ENCODE measurements at places on chromosomes 7 and 10. TPM values are rescaled to one million over a fixed set of nuclear protein-coding genes. Genes with fewer than 3 reads are reported as not detected.

- no peaks in the 10 kb centered on the region for H3K27me3 ChIP-seq
- no peak for DNase-seq
- H3K27ac ChIP-seq, result no peak overlapping the region
- H3K36me3 ChIP-seq, result no peaks in the 10 kb centered on the region
Measured at GRCh38 chr10:104937567-104937966, 296.5 kb downstream of the SORCS3 start.

DNA sequence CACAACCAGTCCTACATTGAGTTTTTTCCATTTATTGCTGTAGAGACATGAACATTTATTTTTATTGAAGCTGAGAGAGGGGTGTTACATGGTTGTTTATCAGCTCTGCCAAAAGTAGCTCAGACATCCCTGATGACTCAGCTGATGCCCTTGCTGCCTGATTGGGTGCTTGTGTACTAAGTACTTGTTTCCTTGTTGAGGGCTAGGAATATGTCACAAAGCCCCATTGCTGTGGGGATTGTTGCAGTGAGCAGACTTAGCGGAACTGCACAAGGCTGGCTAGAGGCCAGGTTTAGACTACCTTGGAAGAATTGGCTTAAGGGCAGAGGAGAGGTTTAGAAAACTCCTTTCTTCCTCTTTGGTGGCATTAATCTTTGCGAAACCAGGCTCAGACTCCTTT, 110.6 kb downstream of the AUTS2 start:
- H3K4me3 ChIP-seq, result no peak overlapping the region
- no peak overlapping the region for H3K27ac ChIP-seq
- H3K36me3 ChIP-seq, result no peaks in the 10 kb centered on the region

- H3K4me3 ChIP-seq, result no peak overlapping the region
- H3K4me1 ChIP-seq, result no peaks in the 10 kb centered on the region
- DNase-seq, result no peak
Measured at GRCh38 chr10:128384831-128385230, 258.6 kb upstream of the MKI67 start.

Gene LIPM
- polyA plus RNA-seq, result not detected

Gene SPAM1
- not detected for polyA plus RNA-seq

DNA sequence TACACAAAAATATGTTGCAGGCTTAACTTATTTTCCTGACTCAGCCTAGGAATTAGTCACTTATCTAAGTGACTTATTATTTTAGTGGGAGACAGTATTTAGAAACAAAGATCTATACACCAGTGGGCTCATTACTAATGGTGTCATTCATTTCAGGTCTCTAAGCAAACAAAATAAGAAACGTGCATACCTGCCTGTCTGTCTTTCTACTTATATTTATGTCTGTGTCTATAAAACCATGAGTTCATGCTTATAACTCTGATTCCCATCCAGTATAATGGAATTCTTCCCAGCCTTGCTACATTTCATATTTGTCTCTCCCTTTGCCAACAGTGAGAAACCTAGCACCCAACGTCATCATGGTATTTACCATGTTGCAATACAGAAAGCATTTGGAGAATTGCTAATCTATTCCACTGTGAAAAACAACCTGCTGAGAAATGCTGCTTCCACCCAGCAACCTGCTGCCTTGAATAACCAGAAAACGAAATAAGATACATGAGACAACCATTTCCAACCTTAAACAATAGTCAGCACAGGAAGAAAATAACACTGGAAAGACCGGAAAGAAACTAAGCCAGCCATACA, 501.0 kb downstream of the GLRX3 start:
- DNase-seq, result no peak
- H3K36me3 ChIP-seq, result no peaks in the 10 kb centered on the region
- H3K27ac ChIP-seq, result no peak overlapping the region
- no peaks in the 10 kb centered on the region for H3K4me1 ChIP-seq
- H3K4me3 ChIP-seq, result no peak overlapping the region
- H3K27me3 ChIP-seq, result no peaks in the 10 kb centered on the region

DNA sequence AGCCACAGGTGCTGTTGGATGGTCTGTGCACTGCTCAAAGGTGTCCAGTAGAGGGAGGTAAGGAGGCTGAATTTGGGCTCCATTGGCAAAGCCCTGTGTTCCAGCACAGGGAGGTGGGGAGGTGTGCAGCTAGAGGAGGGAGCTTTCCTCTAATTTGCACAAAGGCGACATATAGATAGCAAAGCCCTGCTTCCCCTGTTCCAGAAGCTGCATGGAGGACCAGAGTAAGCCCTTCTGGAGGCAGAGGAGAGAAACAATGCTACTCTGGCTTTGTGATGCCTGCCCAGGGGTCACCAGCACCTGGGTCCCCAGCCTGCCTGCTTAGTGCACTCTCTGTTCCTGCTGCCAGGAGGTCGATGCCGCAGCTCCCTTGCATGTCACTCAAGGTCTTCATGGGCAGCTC, 3.4 kb upstream of the ARHGAP22 start:
- no peaks in the 10 kb centered on the region for H3K36me3 ChIP-seq
- no peak for DNase-seq
- no peaks in the 10 kb centered on the region for H3K27me3 ChIP-seq
- H3K4me1 ChIP-seq, result no peaks in the 10 kb centered on the region
- no peak overlapping the region for H3K27ac ChIP-seq

Data from CD4-positive, alpha-beta memory T cell (primary cell).